Osteocyte (in vitro differentiated cells): ENCODE measurements at places on chromosomes 13 and 19. TPM values are rescaled to one million over a fixed set of nuclear protein-coding genes. Genes with fewer than 3 reads are reported as not detected.

GRCh38 chr13:98486412-98486811 is 90.5 kb downstream of the STK24 start:
- H3K27ac ChIP-seq, result peak overlapping the region; percentile 96
- H3K36me3 ChIP-seq, result peaks cover 6% of the 10 kb centered on the region
- no peak overlapping the region for H3K4me3 ChIP-seq
- H3K27me3 ChIP-seq, result no peaks in the 10 kb centered on the region
- H3K4me1 ChIP-seq, result peaks cover 87% of the 10 kb centered on the region

DNA sequence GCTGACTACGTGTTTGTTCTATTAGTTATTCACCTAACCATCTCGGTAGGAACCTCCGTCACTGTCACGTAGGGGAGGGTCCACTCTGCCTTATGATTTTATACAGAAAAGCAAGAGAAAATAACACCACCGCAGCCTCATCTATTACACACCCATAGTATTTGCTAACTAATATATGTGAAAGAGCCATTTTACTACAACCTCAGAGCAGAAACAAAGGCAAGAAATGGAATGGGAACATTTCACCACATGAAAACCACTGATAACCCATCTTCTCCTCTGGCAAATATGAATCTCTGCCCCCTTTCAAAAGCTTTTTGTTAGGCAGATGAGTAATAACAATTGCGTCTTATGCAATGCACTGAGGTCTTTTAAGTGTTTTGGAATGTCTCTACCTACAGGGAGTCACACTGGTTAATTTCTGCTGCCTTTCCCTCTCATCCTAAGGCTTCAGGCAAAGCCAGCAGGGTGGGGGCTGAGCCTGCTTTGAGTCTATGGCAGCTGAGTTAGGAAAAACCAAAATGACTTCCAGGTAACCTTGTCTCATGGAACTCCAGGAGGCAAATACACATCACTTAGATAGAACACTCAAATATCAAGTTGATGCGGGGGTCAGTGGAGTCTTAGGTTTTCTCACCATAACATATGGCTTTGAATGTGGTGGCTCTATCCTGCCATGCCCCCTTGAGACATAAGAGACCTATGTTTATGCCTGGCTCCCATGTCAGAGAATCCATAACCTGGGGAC is 15.0 kb downstream of the TSHZ3 start:
- H3K4me1 ChIP-seq, result peaks cover 65% of the 10 kb centered on the region
- H3K4me3 ChIP-seq, result no peak overlapping the region
- no peak for DNase-seq
- H3K27ac ChIP-seq, result no peak overlapping the region
- peaks cover 4% of the 10 kb centered on the region for H3K36me3 ChIP-seq

The HCN2 gene
- total RNA-seq, result 27.2 and 28.3 TPM in 2 replicates

DNA sequence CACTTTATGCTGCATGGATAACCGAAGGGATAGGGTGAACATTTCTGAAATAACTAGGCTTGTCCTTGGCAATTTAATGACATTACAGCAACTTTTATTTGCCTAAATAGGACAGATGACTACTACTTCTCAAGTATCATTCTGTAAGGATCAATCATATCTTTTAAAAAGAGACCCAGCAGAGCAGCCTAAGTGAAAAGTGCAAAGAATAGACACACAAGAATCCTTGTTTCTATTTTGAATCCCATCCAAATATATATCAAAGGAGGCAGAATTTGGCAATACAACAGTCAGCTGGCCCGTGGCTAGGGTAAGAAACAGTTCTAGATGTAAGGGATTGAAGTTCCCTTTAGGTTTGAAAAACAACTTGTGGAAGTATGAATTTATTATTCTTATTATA is 6.9 kb downstream of the THSD1 start:
- peaks cover 2% of the 10 kb centered on the region for H3K36me3 ChIP-seq
- no peak overlapping the region for H3K27ac ChIP-seq
- H3K27me3 ChIP-seq, result no peaks in the 10 kb centered on the region
- H3K4me1 ChIP-seq, result no peaks in the 10 kb centered on the region

DNA sequence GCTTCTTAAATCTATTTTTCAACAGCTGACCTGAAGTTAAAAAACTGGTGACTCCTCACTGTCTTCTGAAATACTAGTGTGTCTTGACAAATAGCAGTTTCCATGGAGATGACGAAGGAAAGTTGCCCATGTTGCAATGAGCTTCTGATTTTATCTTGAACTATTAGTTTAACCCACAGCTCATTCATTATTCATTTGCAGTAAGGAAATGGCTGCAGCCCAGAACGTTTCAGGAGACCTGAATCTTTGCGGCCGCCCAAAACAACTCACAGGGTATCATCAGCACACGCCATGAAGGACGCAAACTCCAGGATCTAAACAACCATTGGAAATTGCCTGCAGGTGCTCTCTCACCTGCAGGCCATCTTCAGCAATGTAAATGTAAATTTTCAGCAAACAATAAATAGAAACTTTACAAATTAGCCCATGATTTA is 142.5 kb downstream of the DCLK1 start:
- no peaks in the 10 kb centered on the region for H3K36me3 ChIP-seq
- no peak overlapping the region for H3K4me3 ChIP-seq
- DNase-seq, result no peak
- H3K4me1 ChIP-seq, result peaks cover 1% of the 10 kb centered on the region
- H3K27me3 ChIP-seq, result peaks cover 54% of the 10 kb centered on the region
- no peak overlapping the region for H3K27ac ChIP-seq

The MEGF8 gene
- total RNA-seq, result 75.7 and 80.9 TPM in 2 replicates

DNA sequence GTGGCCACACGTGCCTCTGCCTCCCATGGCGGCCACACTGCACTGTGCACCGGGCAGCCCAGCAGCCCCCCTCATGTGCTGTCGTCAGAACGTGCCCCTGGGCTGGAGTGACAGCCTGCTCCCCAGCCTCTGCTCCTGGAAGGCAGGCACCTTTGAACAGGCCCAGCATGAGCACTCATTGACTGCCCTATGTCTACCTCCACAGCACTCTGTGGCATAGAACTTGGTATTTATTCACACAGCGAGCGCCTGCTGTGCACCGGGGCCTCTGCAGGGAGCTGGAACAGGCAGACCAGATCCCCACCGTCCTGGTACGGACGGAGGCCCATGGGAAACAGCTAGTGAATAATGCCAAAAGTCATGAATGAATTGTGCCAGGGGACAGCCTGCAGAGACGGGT is 53.7 kb downstream of the DPF1 start:
- H3K27me3 ChIP-seq, result no peaks in the 10 kb centered on the region
- no peak for DNase-seq
- no peaks in the 10 kb centered on the region for H3K4me1 ChIP-seq
- no peak overlapping the region for H3K27ac ChIP-seq
- peaks cover 5% of the 10 kb centered on the region for H3K36me3 ChIP-seq
- H3K4me3 ChIP-seq, result no peak overlapping the region

DNA sequence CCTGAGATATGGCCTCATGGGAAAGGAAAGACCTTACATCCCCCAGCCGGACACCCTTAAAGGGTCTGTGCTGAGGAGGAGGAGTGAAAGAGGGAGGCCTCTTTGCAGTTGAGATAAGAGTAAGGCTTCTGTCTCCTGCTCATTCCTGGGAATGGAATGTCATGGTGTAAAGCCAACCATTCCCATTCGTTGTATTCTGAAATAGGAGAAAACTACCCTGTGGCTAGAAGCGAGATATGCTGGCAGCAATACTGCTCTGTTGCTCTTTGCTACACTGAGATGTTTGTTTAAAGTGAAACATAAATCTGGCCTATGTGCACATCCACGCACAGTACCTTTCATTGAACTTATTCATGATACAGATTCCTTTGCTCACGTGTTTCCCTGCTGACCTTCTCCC is 783 bp upstream of the ZNF587B start:
- H3K27ac ChIP-seq, result peak overlapping the region; percentile 93
- no peak for DNase-seq
- H3K27me3 ChIP-seq, result no peaks in the 10 kb centered on the region
- peaks cover 28% of the 10 kb centered on the region for H3K4me1 ChIP-seq
- peaks cover 24% of the 10 kb centered on the region for H3K36me3 ChIP-seq

The TMEM255B gene
- total RNA-seq, result 0.84 and 0.89 TPM in 2 replicates

The CGB3 gene
- total RNA-seq, result not detected in 2 replicates

The CABP5 gene
- total RNA-seq, result not detected in 2 replicates

The SLC17A7 gene
- 0.34 and 0.54 TPM in 2 replicates for total RNA-seq

The ZNF730 gene
- total RNA-seq, result 2.3 and 2.4 TPM in 2 replicates

The CNMD gene
- not detected in 2 replicates for total RNA-seq

The OLFM2 gene
- total RNA-seq, result 208 and 236 TPM in 2 replicates

The SGCG gene
- total RNA-seq, result 0.29 and 0.70 TPM in 2 replicates

The CCL25 gene
- not detected in 2 replicates for total RNA-seq

- H3K27me3 ChIP-seq, result no peaks in the 10 kb centered on the region
- H3K4me3 ChIP-seq, result no peak overlapping the region
- H3K36me3 ChIP-seq, result no peaks in the 10 kb centered on the region
- peaks cover 4% of the 10 kb centered on the region for H3K4me1 ChIP-seq
- no peak for DNase-seq
Measured at GRCh38 chr13:42334329-42334706, 62.4 kb downstream of the AKAP11 start.

DNA sequence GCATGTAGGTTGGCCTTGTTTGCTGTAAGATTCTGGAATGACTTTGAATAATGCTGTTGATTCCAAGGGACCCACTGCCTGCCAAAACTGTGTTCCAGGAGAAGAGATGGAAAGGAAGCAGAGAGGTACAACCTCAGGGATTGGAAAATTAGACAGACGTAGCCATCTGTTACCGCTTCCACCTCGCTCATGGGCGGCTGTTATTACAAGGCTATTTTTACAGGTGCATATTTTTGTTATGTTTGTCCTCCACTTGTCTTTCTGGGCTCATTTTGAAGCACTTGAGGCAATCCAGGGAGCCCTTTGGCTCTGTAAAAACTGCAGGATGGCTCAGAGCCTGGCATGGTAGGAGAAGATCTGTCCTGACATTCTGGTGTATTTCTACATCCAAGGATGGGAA is 276.4 kb upstream of the TMTC4 start:
- no peak for DNase-seq
- no peak overlapping the region for H3K4me3 ChIP-seq
- H3K4me1 ChIP-seq, result peaks cover 2% of the 10 kb centered on the region
- no peak overlapping the region for H3K27ac ChIP-seq
- H3K27me3 ChIP-seq, result no peaks in the 10 kb centered on the region

DNA sequence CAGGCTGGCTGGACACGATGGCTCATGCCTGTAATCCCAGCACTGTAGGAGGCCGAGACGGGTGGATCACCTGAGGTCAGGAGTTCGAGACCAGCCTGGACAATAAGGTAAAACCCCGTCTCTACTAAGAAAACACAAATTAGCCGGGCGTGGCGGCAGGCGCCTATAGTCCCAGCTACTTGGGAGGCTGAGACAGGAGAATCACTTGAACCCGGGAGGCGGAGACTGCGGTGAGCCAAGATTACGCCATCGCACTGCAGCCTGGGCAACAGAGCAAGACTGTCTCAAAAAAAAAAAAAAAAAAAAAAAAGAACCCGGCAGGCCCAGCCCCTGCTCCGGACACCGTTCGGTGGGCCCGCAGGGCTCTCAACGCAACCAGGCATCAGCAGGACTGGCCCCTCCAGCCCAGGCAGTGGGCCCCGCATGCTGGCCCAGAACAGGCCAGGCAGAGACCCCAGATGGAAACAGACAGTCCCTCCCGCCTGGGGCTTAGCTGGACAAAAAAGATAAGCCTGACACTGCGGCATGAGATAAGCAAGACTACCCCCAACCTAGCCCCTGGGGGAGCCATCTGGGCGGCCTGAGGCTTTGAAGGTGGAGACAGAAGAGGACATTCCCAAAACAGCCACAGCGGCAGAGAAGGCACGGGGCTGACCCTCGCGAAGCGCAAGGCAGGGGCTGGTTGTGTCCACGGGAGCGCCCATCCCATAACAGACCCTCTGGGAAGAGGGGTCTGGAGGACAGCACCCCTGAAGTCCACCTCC is 11.6 kb downstream of the REXO1 start:
- no peaks in the 10 kb centered on the region for H3K27me3 ChIP-seq
- H3K36me3 ChIP-seq, result no peaks in the 10 kb centered on the region
- no peak for DNase-seq
- H3K27ac ChIP-seq, result no peak overlapping the region
- peaks cover 21% of the 10 kb centered on the region for H3K4me1 ChIP-seq
- no peak overlapping the region for H3K4me3 ChIP-seq

DNA sequence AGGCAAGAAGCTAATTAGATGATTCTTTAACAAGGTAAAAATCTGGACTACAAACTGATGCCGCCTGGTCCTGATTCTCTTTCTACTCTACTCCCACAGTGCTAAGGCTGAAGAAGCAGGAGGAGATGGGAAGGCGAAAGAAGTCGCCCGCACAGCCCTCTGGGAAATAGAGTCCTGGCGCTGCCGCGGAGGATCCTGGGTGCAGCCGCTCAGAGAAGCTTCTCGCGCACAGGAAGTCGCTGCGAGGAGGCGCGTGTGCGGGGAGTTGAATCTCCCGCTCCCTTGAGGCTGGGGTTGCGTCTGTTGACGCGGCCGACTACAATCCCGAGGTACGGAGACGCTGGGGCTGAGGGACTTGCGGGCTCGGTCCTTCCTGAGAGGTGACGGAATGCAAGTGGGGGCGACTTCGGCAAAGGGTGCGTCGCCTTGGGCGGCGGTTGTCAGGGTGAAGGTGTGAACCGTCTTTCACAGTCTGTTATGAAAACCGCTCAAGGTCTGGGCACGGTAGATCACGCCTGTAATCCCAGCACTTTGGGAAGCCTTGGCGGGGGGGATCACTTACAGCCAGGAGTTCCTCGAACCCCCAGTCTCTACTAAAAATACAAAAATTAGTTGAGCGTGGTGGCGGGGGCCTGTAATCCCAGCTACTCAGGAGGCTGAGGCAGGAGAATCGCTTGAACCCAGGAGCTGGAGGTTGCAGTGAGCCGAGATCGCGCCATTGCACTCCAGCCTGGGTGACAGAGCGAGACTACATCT is at the start of gene ZNF473:
Gene ZNF473 (plus strand): TSS at position 212 of the 756 bp plus-strand sequence. CDS start 5,078 bp downstream, outside the sequence.
- H3K27me3 ChIP-seq, result no peaks in the 10 kb centered on the region
- DNase-seq, result peak; percentile 97
- peak within 1 kb of the TSS; percentile 100 for H3K4me3 ChIP-seq
- H3K36me3 ChIP-seq, result no peaks in the 10 kb centered on the region
- H3K4me1 ChIP-seq, result peaks cover 27% of the 10 kb centered on the region
- H3K27ac ChIP-seq, result peak within 1 kb of the TSS; percentile 100

GRCh38 chr19:45595814-45596213 is 6.2 kb downstream of the GPR4 start:
- peaks cover 20% of the 10 kb centered on the region for H3K4me1 ChIP-seq
- DNase-seq, result no peak
- H3K27me3 ChIP-seq, result peaks cover 31% of the 10 kb centered on the region
- no peaks in the 10 kb centered on the region for H3K36me3 ChIP-seq
- no peak overlapping the region for H3K27ac ChIP-seq

GRCh38 chr19:43316591-43317319 is 36.7 kb upstream of the CD177 start:
- no peak overlapping the region for H3K4me3 ChIP-seq
- H3K4me1 ChIP-seq, result no peaks in the 10 kb centered on the region
- H3K27ac ChIP-seq, result no peak overlapping the region
- H3K36me3 ChIP-seq, result no peaks in the 10 kb centered on the region
- no peak for DNase-seq

- peaks cover 14% of the 10 kb centered on the region for H3K27me3 ChIP-seq
- H3K27ac ChIP-seq, result no peak overlapping the region
- no peak for DNase-seq
- no peaks in the 10 kb centered on the region for H3K4me1 ChIP-seq
- H3K36me3 ChIP-seq, result no peaks in the 10 kb centered on the region
Measured at GRCh38 chr13:25432691-25433090, 60.9 kb downstream of the ATP8A2 start.

GRCh38 chr13:55999709-56000108 is 1141.0 kb upstream of the PRR20A start:
- no peaks in the 10 kb centered on the region for H3K36me3 ChIP-seq
- H3K4me1 ChIP-seq, result no peaks in the 10 kb centered on the region
- no peaks in the 10 kb centered on the region for H3K27me3 ChIP-seq
- H3K27ac ChIP-seq, result no peak overlapping the region
